ENCODE measurements at places on chromosomes 13 and 19. TPM values are rescaled to one million over a fixed set of nuclear protein-coding genes. Genes with fewer than 3 reads are reported as not detected.

Gene NKPD1
- total RNA-seq: 0.93 TPM

Gene MEIOSIN
- 0.06 TPM for total RNA-seq

Gene PGLYRP1
- not detected for total RNA-seq

Gene MAP4K1
- total RNA-seq: 0.72 TPM

Measured in A549 treated with AZD2906 at 1 μM for 4 hours (cell line).